ENCODE measurements at places on chromosomes 2 and 18.

DNA sequence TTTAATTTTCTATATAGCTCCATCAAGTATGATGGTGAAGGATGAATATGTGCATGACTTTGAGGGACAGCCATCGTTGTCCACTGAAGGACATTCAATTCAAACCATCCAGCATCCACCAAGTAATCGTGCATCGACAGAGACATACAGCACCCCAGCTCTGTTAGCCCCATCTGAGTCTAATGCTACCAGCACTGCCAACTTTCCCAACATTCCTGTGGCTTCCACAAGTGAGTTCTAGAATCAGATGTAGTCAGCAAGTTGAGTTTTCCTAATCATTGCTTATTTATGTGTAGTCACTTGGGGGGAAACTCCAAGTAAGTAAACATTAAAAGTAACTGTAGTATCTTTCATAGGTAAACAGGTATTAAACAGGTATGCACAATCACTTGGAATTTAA, 24.8 kb downstream of the SMAD4 start:
- no peak for DNase-seq

GRCh38 chr2:28970464-28971160, 10.5 kb upstream of the TOGARAM2 start:
- DNase-seq, result no peak

DNA sequence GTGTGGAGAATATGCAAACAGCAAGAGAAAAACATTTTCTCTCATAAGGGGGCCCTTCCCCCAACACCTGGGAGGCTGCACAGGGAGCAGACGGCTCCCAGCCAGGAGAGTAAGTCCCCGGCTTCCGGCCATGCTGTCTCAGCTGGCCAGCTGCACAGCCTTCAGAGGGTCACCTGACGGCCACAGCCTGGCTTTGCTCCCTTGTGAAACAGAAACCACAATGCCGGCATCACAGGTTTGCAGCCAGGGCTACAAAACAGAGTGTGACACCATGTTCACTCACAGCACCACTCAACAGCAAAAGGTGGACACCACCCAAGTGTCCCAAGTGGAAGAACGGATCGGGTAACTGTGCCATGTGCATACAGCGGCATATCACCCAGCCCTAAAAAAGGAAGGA, 86.9 kb upstream of the GPC1 start:
- DNase-seq, result no peak

GRCh38 chr2:48253301-48253700, 276.7 kb upstream of the STON1 start:
- no peak for DNase-seq

GRCh38 chr18:63063171-63063570, 256.4 kb downstream of the BCL2 start:
- DNase-seq, result no peak

- no peak for DNase-seq
Measured at GRCh38 chr2:200092235-200092634, 136.9 kb downstream of the MAIP1 start.
